ENCODE measurements at places on chromosomes 5 and 9.

GRCh38 chr5:86452251-86452650 is 165.5 kb upstream of the COX7C start:
- H3K27ac ChIP-seq = no peak overlapping the region
- no peak overlapping the region for H3K4me3 ChIP-seq
- no peaks in the 10 kb centered on the region for H3K4me1 ChIP-seq
- DNase-seq = no peak
- H3K27me3 ChIP-seq = no peaks in the 10 kb centered on the region

DNA sequence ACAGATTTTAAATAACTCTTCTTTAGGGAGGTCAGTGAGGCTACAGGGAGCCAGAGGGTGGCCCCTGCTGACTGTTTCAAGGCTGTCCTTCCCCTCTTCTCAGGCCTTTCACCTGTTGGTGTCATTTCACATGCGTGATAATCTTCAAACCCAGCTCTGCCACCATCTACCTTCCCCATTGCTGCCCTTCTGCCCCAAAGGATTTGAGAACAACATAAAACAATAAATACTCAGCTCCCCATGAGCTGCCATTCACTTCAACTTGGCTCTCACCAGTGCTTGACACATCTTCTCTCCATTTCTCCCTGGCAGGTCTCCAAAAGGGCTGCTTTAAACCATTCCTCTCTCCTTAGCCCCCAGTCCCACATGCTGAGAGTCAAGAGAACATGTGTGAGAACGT is 75.5 kb upstream of the PALM2AKAP2 start:
- no peaks in the 10 kb centered on the region for H3K27me3 ChIP-seq
- no peaks in the 10 kb centered on the region for H3K4me1 ChIP-seq
- H3K4me3 ChIP-seq = no peak overlapping the region
- no peaks in the 10 kb centered on the region for H3K36me3 ChIP-seq

- H3K27ac ChIP-seq = no peak overlapping the region
- no peaks in the 10 kb centered on the region for H3K36me3 ChIP-seq
- DNase-seq = no peak
- peaks cover 5% of the 10 kb centered on the region for H3K4me1 ChIP-seq
Observed at GRCh38 chr5:95382801-95383200, 8.4 kb upstream of the FAM81B start.

GRCh38 chr5:30479104-30479503 is 714.4 kb upstream of the CDH6 start:
- no peak for DNase-seq
- H3K27me3 ChIP-seq = no peaks in the 10 kb centered on the region
- H3K36me3 ChIP-seq = no peaks in the 10 kb centered on the region
- no peak overlapping the region for H3K4me3 ChIP-seq
- H3K4me1 ChIP-seq = no peaks in the 10 kb centered on the region

DNA sequence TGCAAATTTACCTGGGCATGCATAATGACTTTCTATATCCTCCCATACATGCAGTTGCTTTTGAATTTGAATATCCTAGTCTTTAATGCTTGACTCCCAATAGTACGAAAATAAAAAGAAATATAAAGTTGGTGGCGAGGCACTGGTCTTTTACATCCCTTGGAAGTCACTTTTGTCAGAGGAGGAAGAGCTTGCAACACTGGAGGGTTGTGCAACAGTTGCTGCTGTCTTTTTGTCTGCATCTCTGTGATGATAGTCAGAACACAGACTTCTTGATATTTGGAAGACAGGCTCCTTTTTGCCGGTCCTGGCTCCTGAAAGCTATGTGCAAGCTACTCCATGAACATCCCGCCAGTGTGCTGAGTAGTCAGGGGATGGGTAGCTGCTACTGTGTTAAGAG is 16.8 kb upstream of the SGCD start:
- no peak overlapping the region for H3K4me3 ChIP-seq
- H3K27ac ChIP-seq = no peak overlapping the region
- DNase-seq = no peak
- no peaks in the 10 kb centered on the region for H3K4me1 ChIP-seq
- no peaks in the 10 kb centered on the region for H3K36me3 ChIP-seq

DNA sequence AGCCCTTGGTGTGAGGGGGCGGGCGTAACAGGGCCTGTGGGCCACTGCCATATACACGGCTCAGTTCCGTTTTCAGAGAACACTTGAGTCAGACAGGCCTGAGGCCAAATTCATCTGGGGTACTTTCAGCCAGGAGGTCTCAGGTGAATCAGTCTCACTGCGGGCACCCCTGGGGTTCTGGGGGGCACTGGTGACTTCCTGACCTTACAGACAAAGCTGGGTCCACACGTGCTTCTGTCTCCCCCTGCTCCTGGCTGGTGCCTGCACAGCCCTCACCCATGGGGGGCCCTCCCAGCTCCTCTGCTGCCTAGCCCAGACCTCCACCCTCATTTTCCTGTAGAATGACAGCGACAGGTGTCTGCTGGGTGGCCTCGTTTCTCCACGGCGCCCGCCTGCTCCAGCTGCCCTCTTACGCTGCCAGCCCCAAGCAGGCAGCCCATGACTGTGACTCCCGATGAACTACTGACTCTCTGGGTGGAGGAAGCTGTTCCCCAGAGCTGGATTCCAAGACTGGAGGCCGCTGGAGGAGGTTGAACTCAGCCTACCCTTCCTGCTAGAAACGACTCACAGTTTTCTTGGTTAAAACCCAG is 374.1 kb upstream of the IRX4 start:
- H3K4me3 ChIP-seq = no peak overlapping the region
- DNase-seq = no peak
- no peak overlapping the region for H3K27ac ChIP-seq

GRCh38 chr5:120684213-120684612 is 220.1 kb downstream of the PRR16 start:
- no peak for DNase-seq
- no peaks in the 10 kb centered on the region for H3K36me3 ChIP-seq
- H3K27me3 ChIP-seq = no peaks in the 10 kb centered on the region
- no peaks in the 10 kb centered on the region for H3K4me1 ChIP-seq

DNA sequence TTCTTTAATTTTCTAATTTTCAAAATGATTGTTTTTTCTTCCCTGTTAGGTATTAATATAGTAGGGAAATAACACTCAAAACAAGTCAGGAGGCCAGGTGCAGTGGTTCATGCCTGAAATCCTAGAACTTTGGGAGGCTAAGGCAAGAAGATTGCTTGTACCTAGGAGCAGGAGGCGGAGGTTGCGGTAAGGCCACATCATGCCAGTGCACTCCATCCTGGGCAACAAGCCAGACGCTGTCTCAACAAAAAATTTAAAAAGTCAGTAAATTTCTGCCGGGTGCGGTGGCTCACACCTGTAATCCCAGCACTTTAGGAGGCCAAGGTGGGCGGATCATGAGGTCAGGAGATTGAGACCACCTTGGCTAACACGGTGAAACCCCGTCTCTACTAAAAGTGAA is 10.2 kb upstream of the CDK7 start:
- H3K4me3 ChIP-seq = no peak overlapping the region
- H3K27ac ChIP-seq = no peak overlapping the region
- no peaks in the 10 kb centered on the region for H3K4me1 ChIP-seq
- DNase-seq = no peak
- no peaks in the 10 kb centered on the region for H3K27me3 ChIP-seq

GRCh38 chr5:59598547-59598874 is 295.0 kb downstream of the PDE4D start:
- H3K36me3 ChIP-seq = no peaks in the 10 kb centered on the region
- H3K27ac ChIP-seq = no peak overlapping the region
- peaks cover 14% of the 10 kb centered on the region for H3K27me3 ChIP-seq
- DNase-seq = no peak

DNA sequence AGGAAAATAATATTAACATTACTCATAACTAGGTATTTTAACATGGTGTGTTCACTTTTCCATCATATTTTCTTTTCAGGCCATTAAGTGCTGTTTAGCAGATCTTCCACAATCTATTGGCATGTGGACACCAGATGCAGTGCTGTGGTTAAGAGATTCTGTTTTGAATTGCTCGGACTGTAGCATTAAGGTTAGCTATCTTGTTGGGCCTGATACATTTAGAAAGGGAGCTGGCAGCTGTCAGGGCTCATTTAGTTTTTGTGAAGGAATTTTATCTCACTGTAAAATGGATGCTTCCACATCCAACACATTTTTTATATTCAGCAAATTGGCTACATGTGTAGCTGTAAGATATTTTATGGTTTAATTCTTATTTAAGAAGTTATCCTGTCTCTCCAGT is 20.7 kb upstream of the TMOD1 start:
- DNase-seq = no peak
- H3K27ac ChIP-seq = no peak overlapping the region
- H3K27me3 ChIP-seq = no peaks in the 10 kb centered on the region
- H3K4me1 ChIP-seq = no peaks in the 10 kb centered on the region
- H3K36me3 ChIP-seq = peaks cover 12% of the 10 kb centered on the region
- no peak overlapping the region for H3K4me3 ChIP-seq

GRCh38 chr5:67536866-67537265 is 340.3 kb upstream of the CD180 start:
- no peak overlapping the region for H3K27ac ChIP-seq
- H3K36me3 ChIP-seq = no peaks in the 10 kb centered on the region
- no peak for DNase-seq
- H3K27me3 ChIP-seq = peaks cover 2% of the 10 kb centered on the region
- no peak overlapping the region for H3K4me3 ChIP-seq

- H3K27ac ChIP-seq = no peak overlapping the region
- DNase-seq = no peak
- H3K4me1 ChIP-seq = peaks cover 4% of the 10 kb centered on the region
- no peaks in the 10 kb centered on the region for H3K27me3 ChIP-seq
Observed at GRCh38 chr5:180910735-180911134, 11.8 kb downstream of the BTNL8 start.

DNA sequence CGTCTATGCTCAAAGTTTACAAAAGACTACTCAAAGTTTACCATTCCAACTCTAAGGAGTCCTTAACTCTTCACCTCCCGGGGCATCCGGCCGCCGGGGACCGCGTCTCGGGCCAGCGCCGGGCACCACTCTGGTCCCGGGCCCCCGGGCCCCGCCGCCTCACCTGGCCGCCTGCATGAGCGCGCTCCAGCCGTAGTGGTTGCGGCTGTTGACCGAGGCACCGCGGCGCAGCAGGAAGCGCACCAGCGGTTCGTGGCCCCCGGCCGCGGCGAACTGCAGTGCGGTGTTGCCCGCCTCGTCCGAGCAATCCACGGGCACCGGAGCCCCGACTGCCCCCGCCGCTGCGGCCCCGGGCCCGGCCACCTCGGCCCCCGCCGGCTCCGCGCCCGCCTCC is 388 bp downstream of the ANKS6 start:
- no peak for DNase-seq
- H3K36me3 ChIP-seq = peaks cover 10% of the 10 kb centered on the region
- H3K4me3 ChIP-seq = peak overlapping the region; percentile 10
- no peak overlapping the region for H3K27ac ChIP-seq

- H3K36me3 ChIP-seq = no peaks in the 10 kb centered on the region
- H3K4me1 ChIP-seq = no peaks in the 10 kb centered on the region
- H3K4me3 ChIP-seq = no peak overlapping the region
- DNase-seq = no peak
- no peaks in the 10 kb centered on the region for H3K27me3 ChIP-seq
Observed at GRCh38 chr5:104431981-104432380, 869.4 kb upstream of the NUDT12 start.

GRCh38 chr9:95725045-95725444 is 150.4 kb upstream of the ERCC6L2 start:
- DNase-seq = no peak
- peaks cover 14% of the 10 kb centered on the region for H3K27me3 ChIP-seq
- H3K4me3 ChIP-seq = no peak overlapping the region
- peak overlapping the region; percentile 67 for H3K27ac ChIP-seq

- no peaks in the 10 kb centered on the region for H3K27me3 ChIP-seq
- no peak overlapping the region for H3K27ac ChIP-seq
- H3K4me1 ChIP-seq = no peaks in the 10 kb centered on the region
- no peak for DNase-seq
- no peaks in the 10 kb centered on the region for H3K36me3 ChIP-seq
Observed at GRCh38 chr5:98570661-98571191, 202.7 kb upstream of the RGMB start.

DNA sequence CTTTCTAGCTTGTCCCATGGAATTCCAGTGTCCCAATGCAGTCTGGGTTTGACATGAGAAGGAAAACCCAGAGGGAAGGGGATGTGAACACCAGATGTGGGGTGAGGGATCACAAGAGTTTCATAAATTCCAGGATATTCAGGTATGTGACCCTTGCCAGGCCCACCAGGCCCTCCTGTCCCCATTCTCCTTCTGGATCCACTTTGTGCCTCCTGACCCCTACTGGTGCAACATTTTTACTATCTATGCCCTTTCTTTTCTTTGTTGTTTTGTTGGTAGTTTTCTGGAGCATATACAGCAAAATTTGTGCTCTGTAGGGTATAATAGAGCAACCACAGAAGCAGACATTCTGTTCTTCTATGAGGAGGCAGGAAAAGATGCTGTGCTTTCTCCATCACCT is 597.0 kb upstream of the GRAMD2B start:
- DNase-seq = no peak
- no peaks in the 10 kb centered on the region for H3K36me3 ChIP-seq

DNA sequence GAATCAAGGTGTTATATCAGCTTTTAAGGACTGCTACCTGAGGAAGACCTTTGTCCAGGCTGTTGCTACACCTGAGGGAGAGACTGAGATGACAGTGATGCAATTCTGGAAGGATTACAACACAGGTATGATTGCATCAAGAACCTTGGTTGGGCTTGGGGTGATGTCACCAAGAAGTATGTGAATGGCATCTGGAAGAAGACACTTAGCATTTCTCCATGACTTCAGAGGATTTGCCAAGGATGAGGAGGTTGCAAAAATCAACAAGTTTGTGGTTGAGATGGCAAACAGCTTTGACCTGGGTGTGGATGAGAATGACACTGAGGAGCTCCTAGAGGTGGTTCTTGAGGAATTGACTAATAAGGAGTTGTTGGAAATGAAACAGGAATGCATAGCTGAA is 67.9 kb upstream of the PANK3 start:
- no peaks in the 10 kb centered on the region for H3K4me1 ChIP-seq
- H3K36me3 ChIP-seq = no peaks in the 10 kb centered on the region
- no peaks in the 10 kb centered on the region for H3K27me3 ChIP-seq
- DNase-seq = no peak
- H3K27ac ChIP-seq = no peak overlapping the region
- no peak overlapping the region for H3K4me3 ChIP-seq

GRCh38 chr5:150180241-150181026 is 9.4 kb upstream of the SLC6A7 start:
- no peak overlapping the region for H3K4me3 ChIP-seq
- peaks cover 1% of the 10 kb centered on the region for H3K27me3 ChIP-seq
- H3K4me1 ChIP-seq = no peaks in the 10 kb centered on the region
- DNase-seq = no peak

DNA sequence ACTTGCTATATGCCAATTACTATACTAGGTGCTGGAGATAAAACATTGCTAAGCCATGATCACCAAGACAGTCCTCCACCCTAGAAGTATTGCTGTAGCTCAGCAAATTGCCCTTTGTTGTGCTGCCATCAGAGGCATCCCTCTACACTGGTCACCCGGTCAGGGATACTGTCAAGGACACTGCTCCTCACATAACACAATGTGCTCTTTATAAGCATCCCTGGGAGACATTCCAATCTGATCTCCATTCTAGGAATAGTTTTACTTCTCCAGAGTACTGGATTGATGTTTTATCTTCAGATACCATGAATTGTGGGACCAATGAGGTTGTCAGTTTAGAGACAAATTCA is 10.4 kb upstream of the DNAJA1 start:
- no peaks in the 10 kb centered on the region for H3K27me3 ChIP-seq
- H3K4me3 ChIP-seq = no peak overlapping the region
- peaks cover 6% of the 10 kb centered on the region for H3K36me3 ChIP-seq
